GM03348 (cell line): ENCODE measurements at places on chromosomes 4 and X.
A peak's percentile ranks its signal among the peaks of the same experiment; 100 is the strongest.

- no peak for DNase-seq
Measured at GRCh38 chr4:136476753-136477152, 1055.5 kb downstream of the PCDH18 start.

DNA sequence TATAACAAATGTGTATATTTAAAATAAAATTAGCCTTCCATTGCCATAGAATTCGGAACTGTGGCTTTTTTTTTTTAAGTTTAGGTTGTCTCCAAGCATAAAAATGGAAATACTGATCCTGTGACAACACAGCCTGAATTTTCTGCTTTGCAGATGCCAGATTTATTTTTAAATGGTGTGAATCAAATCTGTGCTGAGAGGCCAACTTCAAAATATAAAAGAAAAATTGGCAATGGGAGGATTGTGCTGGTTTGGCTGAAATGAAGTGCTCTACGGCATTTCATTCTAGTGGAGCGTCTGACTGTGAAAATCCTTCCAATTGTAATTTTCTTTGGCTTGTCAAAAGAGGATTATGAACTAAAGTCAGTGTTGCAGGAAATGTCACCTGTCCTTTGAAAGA lies 580.3 kb upstream of the ZFP42 start:
- no peak for DNase-seq

DNA sequence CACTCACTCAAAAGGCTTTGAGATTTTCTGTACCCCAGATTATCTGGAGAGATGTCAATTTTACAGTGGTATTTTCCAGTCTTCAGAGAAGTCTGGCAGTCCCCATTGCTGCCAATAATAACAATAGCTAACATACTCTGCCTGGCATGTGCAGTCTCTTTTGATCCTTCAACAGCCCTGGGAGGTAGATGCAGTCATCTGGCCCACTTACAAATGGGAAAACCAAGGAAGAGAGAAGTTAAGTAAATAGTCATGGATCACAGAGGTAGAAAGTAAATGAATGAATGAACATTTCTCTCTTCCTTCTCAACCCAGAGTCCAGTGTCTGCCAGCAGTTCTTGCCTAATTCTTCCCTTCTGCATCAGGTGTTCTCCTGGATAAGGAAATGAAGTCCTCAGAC lies 113.0 kb upstream of the EDNRA start:
- DNase-seq, result no peak

DNA sequence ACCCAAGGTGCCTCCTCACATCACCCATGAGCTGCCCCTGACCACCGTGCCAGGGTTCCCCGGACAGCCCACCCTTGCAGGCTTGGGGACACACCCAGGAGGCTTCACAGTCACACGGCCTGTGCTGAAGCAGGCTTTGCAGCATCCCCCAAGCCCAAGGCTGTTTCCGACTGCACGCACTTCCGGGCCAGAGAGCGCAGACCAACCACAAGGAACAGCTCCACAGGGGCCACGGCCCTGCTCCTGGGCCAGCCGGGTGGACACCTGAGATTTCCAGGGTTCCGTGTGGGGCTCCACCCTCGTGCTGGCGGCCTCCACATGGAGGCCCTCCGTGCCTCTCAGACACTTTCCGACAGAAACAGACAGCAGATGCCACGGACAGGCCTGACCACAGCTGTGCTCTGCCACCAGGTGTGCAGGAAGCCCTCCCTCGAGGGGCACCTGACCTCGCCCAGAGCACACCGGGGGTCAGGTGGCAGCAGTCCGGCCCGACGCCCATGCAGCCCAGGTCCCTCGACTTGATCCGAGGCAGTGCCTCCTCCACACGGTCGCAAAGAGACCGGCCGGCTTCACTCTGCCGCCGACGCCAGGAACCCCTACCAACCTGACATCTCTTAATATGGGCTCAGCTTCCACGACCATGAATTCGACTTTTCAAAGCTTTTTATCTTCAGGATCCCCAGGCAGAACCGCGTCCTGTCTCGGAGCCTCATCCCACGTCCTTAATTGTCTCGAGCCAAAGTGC lies 8.0 kb downstream of the CTBP1 start:
- DNase-seq, result no peak

DNA sequence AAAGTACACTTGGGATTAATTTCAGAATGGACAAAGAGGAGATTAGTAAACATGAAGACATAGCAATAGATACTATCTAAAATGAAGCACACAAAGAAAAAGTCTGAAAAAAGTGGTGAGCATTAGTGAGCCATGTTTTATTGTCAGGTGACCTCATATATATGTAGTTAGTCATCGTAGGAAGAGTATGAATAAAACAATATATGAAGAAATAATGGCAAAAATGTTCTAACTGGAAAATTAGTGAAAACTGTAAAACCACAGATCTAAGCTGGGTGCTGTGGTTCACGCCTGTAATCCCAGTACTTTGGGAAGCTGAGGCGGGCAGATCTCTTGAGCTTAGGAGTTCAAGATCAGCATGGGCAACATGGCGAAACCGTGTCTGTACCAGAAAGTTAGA lies 67.9 kb downstream of the RBPJ start:
- DNase-seq, result peak; percentile 13

- DNase-seq, result peak; percentile 77
Measured at GRCh38 chr4:145034727-145035211, 63.2 kb downstream of the ANAPC10 start.

DNA sequence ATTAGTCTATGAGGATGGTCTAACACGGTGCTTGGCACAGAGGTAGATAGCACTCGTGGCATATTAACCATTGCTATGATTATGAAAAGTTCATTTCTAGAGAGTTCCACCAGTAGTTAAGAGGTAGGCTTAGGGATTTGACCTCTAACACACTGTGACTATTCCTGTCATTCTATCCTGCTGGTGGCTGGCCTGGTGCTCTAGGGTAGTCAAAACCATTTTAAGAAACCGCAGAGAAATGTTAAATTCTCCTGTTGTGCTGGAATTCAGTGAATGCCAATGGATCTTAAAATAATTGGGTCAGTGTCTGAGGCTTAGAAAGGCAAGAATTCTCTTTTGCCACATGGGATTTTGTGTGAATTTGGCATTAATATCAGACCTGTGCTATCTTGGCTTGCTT lies 53.9 kb downstream of the VGLL1 start:
- DNase-seq, result no peak

DNA sequence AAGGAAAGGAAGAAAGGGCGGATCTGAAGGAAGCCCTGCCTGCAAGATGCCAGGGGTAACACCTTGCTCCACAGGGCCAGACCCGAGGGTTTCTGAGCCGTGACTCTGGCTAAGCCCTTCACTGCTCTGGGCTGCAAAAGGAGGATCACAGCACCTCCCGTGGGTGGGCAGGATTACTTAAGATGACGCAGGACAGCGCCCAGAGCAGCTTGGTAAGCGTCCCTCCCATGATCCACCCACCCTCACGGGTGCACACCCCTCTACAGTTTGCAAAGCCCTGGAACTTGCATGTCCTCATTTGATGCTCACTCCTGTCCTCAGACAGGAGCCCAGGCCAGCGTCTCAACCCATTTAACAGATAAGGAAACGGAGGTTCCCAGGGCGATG lies 64.9 kb downstream of the CRMP1 start:
- no peak for DNase-seq

- DNase-seq, result no peak
Measured at GRCh38 chr4:78567500-78568060, 16.0 kb downstream of the ANXA3 start.

DNA sequence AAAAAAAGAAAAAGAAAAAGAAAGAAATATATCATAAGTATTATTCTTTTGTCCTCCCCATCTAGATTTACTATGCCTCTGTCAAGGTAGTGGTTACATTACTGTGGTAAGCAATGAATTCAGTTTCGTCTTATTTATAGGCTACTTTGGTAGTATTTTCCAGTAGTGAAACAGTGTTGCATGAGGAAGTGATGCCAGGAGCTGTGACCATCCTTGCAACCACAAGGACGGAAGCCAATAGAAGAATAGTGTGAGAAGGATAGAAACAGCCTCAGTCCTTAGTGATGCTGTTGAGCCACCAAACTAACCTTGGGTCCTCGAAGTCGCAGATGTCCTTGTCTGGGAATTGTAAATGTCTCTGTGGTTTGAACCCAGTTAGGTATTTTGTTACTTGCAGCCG lies 328.5 kb downstream of the PPP3CA start:
- DNase-seq, result no peak

- DNase-seq, result peak; percentile 22
Measured at GRCh38 chr4:42151568-42152506, 618 bp downstream of the BEND4 start.
